ENCODE measurements at places on chromosomes 16 and 17.

GRCh38 chr17:73203788-73204479 lies 11.1 kb downstream of the COG1 start:
- DNase-seq = no peak

GRCh38 chr17:55433029-55433628 lies 11.5 kb upstream of the MMD start:
- DNase-seq = peak; percentile 42

GRCh38 chr17:53088481-53088880 lies 734.2 kb upstream of the KIF2B start:
- DNase-seq = no peak

- peak; percentile 33 for DNase-seq
Measured at GRCh38 chr16:72468582-72468981, 296.6 kb upstream of the PMFBP1 start.

GRCh38 chr17:11739848-11740247 lies 141.6 kb downstream of the DNAH9 start:
- DNase-seq = no peak

DNA sequence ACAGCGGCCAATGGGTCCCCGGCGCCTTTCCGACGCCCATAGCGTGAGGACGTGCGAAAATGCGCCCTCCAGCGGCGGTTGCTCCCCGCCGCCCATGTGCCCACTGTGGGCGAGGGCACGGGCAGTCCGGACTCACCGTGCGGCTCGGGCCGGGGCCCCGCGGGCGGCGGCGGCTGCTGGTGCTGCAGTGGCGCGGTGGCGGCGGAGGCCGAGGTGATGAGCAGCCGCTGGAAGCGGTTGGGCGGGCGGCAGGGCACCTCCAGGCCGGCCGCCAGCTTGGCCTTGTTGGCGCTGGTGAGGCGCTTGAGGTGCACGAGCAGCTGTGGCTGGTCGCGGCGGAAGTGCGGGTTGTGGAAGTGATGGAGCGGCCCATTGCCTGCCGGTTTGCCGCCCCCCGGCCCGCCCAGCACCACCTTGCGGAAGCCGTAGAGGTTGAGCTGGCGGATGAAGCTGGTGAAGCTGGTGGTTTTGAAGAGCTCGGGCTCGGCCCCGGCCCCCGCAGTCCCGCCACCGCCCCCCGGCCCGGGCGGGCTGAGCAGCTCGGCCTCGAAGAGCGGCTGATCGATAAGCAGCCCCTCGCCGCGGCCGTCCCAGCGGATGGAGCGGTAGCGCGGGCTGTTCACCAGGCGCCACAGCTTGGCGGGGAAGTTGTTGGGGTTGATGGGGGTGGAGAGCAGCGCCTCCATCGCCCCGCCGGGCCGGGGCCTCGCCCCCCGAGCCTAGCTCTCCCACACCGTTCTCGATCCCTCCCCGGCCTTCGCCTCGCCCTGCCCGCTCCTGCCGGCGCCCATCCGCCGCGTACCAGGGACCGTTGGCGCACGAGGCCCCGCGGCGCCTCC lies at the start of gene HSF5:
TSS of gene HSF5 (minus strand) at position 820 of the 839 bp plus-strand sequence. CDS start at position 686, 134 bp downstream.
- no peak for DNase-seq

- DNase-seq = peak; percentile 73
Measured at GRCh38 chr17:2222901-2223616, 80.5 kb downstream of the SMG6 start.

GRCh38 chr16:57966986-57967385 lies 3.9 kb downstream of the CNGB1 start:
- DNase-seq = no peak

- DNase-seq = peak; percentile 86
Measured at GRCh38 chr16:55478827-55479429, at the start of gene MMP2. Gene MMP2 (plus strand): TSS chr16:55479198. CDS start chr16:55479480, 282 bp downstream.

GRCh38 chr17:48543854-48544348 lies 1.0 kb downstream of the HOXB2 start:
- DNase-seq = no peak

DNA sequence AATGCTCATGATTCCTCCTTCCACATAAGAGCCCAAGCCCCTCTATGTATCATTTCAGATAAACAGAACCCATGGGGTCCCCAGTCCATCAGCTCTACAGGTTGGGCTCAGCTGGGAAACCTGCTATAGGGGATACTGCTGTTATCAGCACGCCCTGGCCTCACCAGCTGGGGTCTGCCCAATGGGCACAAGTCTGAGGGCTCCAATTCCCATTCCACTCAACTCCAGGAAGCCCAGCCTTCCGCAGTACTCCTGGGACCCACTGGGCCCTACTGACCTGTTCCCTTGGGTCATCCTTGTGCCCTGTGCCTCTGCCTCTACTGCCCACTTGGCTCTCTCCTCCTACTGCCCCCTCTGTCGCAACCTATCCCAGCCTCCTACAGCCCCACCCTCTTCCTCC lies 16.2 kb upstream of the XYLT2 start:
- no peak for DNase-seq

- no peak for DNase-seq
Measured at GRCh38 chr17:49439305-49439672, 24.6 kb upstream of the PHB1 start.
